ENCODE measurements at places on chromosomes 1 and 21.
A peak's percentile ranks its signal among the peaks of the same experiment; 100 is the strongest.

GRCh38 chr1:235821361-235821981 is 45.2 kb downstream of the LYST start:
- no peak for DNase-seq

DNA sequence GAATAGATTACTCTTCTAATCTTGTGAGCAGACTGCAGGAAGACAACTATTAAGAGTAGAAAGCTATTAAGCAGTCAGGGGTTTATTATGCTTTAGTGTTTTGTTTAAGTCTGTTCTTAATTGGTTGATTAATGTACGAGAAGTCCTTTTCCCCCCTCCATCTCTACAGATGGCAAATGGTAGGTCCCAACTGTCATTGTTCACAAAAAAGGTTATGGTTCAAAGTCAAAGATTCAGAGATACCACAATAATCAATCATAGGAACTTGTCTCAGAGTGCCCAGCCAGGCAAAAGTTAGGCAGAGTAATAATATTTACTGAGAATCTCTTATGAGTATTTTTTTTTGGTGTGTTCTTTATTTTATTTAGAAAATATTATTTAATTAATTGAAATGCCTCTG is 26.8 kb downstream of the NFIA start:
- DNase-seq: no peak

DNA sequence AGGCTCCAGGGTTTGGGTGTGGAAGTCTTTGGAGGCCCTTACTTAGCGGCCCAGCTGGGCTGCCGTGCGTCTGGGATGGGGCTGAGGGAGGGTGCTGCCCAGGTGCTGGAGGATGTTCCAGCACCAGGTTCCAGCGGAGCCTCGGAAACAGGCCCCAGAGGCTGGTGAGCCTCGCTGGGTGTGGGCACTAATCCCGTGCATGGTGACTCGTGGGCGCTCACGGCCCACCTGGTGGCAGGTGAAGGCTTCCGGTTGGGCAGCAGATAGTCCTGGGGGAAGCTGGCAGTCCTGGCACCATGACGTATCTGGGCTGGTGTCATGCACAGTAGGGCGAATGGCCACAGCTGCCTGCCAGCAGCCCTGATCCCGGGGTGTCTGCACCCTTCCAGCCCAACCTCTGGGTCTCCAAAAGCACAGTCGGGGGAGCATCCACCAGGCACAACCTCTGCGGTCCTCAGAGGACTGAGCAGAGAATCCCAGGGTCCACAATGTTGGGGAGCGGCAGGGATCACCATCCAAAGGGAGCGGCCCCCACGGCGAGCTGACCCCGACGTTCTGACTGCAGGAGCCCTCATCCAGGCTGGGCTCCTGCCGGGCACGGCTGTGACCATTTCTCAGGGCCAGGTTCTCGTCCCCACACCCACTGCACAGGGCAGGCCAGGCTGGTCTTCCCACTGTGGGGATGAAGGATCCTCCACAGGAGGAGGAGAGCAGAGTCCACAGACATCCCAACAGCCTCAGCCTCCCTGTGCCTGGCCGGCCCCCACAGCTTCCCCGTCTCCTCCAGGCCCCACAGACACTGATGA is 25.3 kb downstream of the FTCD start:
- no peak for DNase-seq

DNA sequence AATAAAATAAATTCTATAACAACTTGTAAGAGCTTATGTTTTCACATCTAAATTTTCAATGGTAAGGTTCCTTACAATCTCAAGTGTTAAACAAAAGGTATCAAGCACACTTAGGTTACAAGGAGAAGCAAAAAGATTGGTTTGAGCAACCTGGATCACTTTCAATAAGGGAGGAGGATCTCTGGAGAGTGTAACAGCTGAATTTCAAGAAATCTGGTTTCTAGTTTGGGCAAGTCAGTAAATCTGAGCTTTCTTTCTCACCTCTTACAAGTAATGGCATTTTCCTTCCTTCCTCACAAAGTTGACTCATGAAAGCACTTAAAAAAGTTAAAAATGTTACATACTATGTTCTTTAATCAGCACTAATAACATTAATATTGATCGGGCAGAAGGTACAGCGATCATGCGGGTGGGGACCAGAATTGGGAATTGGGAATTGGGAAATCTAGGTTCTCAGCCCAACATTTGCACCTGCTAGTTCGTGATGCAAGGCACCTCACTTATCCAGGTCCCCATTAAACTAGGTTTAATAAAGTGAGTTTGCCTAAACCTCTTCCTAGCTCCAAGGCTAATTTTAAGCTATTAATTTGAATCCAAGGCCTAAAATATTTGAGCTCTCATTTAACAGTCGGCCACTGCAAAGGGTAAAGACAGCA is 3.1 kb downstream of the NUCKS1 start:
- no peak for DNase-seq

DNA sequence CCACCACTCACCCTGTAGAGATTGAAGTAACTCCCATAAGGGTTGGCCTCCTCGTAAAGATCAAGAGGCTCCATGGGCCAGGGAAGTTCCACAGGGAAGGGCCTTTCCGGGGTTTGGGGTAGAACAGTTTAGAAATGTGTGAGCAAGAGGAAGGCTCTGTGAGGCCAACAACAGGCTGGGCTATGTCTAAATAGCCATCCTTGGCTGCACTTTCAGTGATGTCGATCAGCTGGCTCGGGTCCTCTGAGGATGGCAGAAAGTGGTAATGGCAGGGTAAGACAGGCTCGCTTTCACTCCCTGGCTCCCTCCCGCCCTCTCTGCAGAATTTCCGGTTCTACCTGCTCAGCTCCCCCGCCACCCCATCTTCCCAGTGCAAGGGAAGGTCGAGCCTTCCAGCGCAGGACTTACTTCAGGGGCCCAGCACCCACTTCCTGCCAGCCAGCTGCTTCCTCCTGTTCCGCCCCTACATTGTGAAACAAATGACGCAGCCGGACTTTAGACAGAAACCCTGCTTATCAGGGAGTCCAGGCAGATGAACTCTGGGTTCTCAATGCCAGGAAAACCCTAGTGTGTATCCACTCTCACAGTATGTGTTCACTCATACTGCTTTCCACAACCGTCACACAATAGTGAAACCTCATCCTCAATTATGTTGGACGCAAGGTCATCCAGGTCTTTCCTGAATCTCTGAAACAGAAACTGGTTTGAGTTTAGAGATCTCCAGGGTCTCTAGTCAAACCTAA is 7.3 kb downstream of the F11R start:
- peak; percentile 21 for DNase-seq

GRCh38 chr1:2943686-2944260 is 77.5 kb upstream of the ACTRT2 start:
- DNase-seq: no peak

- no peak for DNase-seq
Measured at GRCh38 chr1:74522148-74522547, 9.7 kb upstream of the LRRC53 start.

DNA sequence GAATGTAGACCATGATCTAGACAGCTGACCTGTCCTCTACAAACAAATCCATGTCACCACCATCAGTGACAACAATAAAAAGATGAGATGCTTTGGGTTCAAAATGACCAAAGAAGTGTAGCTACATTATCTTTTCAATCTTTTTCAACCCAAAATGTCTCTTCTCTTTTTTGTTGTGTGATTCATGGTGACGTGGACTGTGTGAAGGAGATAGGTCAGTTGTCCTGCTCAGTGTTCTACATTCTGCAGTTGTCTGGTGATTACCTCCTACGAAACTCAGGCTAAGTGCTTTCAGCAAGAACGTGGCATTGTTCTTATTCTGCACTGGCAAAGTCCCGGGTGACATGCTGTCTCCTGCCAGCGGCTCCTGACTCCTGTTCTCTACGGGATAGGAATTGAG is 73.1 kb downstream of the PRKAB2 start:
- no peak for DNase-seq

DNA sequence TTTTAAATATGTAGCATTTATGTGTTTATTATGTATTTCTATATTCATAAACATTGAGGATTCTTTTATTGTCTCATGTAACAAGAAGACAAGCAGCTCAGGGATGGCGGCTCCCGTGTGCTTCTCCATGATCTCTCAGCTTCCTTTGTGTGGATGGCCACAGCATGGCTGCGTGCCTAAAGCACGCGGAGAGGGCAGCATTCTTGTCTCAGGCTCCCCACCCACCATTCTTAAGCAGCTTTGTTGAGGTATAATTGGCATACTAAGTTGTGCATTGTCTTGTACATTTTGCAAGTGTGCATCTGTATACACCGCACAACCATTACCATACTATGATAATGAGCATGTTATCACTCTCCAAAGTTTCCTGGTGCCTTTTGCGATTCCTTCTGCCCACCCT is 81.6 kb downstream of the CAMTA1 start:
- no peak for DNase-seq

- DNase-seq: peak; percentile 69
Measured at GRCh38 chr1:185338719-185339622, 21.9 kb upstream of the IVNS1ABP start.

GRCh38 chr1:223531742-223532341 is 133.7 kb downstream of the CAPN8 start:
- DNase-seq: no peak

GRCh38 chr1:101929343-101929742 is 67.4 kb downstream of the OLFM3 start:
- DNase-seq: peak; percentile 9

DNA sequence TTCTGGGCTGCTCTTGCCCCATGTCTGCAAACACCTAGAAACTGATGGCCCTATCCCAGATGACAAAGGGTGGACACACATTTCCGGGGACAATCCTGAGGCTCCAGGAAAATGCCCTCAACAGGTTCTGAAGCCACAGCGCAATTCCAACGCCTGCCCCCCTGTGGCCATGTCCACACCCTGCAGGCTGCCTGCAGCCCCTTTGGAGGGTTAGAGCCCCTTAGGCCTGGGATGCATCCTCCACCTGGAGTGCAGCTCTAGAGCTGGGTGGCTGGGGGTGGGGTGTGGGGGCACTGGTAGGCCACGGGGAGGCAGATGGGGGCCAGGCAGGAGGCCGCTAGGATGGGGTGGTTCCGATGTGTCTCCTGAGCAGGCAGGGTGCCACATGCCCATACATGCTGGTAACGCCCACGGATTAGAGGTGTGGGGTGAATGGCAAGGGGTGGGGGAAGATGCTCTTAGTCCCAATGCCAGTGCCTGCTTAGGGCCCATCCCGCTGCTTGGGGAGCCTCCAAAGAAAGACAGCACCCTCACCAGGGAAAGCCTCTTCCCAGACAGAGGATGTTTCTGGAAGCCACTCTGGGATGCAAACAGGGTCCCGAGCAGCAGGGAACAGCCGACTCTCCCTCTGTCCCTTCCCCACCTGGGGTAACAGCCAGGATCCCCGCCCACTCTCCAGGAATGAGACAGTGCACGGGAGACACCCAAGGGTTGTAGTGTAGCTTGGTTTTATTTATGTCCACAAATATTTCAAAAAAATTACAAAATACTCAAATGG is 34.0 kb downstream of the SLC45A1 start:
- peak; percentile 17 for DNase-seq
